ENCODE measurements at places on chromosomes 16 and 17.

GRCh38 chr17:38873640-38874380 lies 4.0 kb downstream of the LASP1 start:
- DNase-seq: no peak

GRCh38 chr17:18910881-18911280 lies 41.1 kb upstream of the SLC5A10 start:
- no peak for DNase-seq

- DNase-seq: no peak
These were observed 16.2 kb downstream of the PAM16 start for GRCh38 chr16:4334724-4335495.

GRCh38 chr16:35302859-35303258 lies 1843.4 kb downstream of the TP53TG3F start:
- DNase-seq: no peak

DNA sequence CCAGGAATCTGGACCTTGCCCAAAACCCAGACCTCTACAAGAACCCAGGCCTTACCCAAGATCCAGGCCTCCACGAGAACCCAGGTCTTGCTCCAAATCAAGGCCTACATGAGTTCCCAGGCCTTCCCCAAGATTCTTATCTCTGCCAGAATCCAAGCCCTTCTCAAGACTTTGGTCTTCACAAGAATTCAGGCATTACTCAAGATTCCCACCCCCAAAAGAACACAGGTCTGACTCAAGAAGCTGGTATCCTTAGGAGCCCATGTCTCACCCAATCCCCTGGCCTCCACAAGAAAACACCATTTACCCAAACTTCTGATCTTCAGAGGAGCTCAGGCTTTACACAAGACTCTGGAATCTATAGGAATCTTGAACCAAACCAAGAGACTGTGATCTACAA lies 2.6 kb downstream of the SPEM3 start:
- no peak for DNase-seq

- no peak for DNase-seq
These were observed 626 bp downstream of the TUBB3 start for GRCh38 chr16:89923640-89924296.

DNA sequence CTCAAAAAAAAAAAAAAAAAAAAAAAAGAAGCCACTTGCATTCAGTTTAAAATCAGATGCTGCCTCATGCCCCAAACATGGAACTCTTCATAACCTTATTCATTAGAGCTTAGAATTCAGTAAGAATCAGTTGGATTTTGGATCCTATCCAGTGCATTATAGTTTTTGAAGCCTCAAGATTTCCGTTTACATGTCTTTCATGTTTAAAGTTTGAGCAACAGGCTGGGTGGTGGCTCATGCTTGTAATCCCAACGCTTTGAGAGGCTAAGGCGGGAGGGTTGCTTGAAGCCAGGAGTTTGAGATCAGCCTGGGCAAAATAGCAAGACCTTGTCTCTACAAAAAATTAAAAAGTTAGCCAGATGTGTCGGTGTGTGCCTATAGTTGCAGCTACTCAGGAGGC lies 55.0 kb downstream of the SNTB2 start:
- DNase-seq: no peak

DNA sequence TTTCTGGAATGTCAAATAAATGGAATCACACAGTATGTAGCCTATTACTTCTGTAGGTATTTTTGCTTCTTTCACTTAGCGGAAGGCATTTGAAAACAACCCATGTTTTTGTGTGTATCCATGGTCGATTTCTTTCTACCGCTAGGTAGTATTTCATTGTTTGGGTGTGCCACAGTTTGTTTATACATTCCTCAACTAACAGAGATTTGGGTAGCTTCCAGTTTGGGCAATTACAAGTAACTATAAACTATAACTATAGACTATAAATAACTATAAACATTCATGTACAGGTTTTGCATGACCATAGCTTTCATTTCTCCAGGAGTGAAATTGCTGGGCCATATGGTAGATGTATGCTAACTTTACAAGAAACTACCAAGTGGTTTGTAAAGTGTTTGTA lies 40.1 kb downstream of the LYRM9 start:
- DNase-seq: no peak

DNA sequence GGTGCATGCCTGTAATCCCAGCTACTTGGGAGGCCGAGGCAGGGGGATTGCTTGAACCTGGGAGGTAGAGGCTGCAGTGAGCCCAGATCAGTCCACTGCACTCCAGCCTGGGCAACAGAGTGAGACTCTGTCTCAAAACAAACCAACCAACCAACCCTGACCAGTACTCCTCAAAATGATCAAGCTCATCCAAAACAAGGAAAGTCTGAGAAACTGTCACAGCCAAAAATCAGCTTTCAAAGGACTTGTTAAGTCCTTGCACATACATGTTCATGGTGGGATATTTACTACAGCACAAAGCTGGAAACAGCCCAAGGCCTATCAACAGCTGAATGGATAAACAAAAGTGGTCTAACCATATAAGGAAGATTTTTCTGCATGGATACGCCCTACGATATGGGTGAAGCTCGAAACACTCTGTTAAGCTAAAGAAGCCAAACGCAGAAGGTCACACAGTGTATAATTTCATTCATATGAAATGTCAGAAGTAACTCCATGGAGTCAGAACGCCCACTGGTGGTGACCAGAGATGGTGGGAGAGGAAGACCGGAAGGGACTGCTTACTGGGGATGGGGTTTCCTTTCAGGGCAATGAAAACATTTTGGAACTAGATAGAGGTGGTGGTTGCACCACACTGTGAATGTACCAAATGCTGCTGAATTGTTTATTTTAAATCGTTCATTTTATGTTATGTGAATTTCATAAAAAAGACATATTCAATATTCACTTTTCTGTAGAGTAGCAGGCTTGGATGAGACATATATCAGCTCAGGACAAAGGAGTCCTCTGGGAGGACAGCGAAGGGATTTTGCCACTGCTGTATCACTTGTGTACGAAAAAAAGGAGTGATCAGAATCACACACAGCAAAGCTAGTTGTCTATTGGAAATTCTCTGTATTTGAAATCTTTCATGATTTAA lies 17.7 kb downstream of the CCL17 start:
- DNase-seq: no peak

DNA sequence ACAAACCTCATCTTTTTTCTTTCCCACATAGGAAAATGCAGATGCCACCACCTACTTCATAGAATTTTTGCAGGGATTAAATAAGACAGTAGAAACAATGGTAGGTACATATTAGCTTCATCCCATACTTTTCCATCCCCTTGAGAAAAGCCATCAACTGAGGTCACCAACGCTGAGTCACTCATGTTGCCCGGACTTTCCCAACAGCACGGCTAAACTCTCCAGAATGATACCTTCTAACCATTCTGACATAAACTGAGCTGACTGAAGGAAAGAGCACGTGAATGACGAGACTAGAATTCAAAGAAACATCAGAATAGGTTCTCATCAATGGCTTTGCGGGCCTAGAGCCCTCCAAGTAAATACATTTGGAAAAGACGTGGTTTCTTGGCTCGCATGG lies 146.0 kb upstream of the RCVRN start:
- DNase-seq: no peak

DNA sequence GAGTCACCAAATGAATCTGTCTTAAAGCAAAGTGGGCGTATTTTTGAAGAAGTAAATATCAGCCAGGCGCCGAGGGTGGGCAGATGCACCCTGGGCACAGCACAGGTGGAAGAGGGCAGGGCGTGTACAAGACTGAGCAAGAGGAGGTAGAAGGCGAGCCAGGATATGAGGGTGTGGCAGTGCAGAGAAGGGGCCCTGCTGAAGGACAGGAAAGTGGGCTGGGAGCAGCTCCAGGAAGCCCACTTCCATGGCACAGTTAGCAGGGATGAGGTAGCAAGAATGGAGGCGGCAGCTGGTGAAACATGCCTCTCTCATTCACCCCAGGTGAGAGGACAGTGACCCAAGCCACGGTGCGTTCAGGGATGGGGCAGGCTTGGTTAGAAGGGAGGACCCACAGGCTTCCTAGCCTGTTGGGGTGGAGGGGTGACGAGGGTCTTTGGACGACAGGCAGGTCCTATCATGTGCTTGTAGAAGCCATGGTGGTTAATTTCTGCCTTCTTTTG lies 149.3 kb downstream of the CLEC16A start:
- DNase-seq: no peak

- DNase-seq: no peak
These were observed 50.7 kb downstream of the SLC7A5 start for GRCh38 chr16:87818533-87819161.

DNA sequence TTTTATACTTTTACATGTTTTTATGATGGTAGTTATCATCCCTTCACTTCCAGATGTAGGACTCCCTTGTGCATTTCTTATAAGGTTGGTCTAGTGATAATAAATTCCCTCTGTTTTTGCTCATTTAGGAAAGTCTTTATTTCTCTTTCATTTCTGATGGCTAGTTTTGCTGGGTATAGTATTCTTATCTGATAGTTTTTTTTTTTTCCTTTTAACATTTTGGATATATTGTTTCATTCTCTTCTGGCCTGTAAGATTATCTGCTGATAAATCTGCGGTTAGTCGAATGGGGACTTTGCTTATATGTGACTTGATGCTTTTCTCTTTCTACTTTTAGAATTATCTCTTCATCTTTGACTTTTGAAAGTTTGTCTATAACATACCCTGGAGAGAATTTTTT lies 153.1 kb upstream of the MPHOSPH6 start:
- DNase-seq: no peak

DNA sequence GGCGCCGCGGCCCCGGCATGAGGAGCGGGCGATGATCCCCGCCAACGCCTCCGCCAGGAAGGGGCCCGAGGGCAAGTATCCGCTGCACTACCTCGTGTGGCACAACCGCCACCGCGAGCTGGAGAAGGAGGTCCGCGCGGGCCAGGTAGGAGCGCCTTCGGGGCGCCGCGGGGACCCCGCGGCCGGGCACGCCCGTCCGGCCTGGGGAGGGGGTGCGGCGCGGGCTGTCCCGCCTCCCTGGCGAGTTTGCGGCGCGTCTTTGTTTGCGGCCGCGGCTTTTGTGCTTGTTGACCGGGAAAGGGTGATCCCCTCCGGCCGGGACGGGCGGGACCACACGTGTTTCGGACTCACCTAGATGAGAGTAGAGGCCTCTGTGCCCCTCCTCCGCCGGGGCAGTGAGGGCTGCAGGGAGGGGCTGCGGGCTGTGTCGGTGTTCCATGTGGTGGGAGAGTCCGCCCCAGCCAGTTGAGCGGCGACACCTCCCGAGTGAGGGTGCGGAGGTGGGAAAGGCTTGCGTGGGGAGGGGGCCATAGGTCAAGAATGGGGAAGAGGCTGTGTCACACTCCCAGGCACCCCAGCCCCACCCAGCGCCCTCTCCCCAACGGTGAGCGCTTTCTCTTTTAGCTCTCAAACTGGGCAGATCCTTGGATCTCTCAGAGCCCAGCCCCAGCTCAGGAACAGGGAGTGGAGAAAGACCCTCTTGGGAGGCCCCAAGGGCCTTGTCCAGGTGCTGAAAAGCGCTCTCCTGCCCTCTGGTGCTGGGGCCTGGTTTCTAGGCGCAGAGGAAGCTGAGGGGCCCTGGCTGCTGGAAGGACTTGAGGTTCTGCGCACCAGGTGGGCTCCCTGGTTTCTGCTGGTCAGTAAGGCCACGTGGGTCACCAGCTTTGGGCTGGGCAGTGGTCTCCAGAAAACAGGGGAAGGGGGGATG lies 923 bp downstream of the ANKRD13B start:
- no peak for DNase-seq

GRCh38 chr16:76818606-76819181 lies 372.3 kb upstream of the MON1B start:
- DNase-seq: no peak

DNA sequence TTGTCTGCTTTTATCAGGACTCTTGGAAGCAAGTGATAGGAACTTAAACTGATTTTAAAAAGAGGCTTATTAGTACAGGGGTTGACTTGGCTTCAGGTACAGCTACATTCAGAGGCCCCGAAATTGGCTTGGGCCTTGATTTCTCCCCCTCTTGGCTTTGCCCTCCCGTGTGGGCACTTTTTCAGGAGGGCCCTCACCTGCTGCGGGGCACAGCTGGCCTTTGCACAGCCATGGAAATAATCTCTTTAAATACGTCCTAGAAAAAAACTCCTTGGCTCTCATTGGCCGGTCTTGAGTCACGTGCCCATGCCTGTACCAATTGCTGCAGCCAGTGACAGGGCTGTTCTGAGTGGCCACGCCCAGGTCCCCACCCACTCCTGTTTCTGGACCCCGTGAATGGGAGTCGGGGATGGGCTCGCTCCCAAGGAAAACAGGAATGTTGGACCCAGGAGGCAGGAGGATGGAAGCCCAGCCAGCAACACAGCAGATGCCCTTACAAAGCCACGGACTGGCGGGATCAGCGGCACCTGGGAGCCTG lies 15.0 kb downstream of the CA5A start:
- no peak for DNase-seq

GRCh38 chr16:49369651-49370611 lies 3.7 kb upstream of the C16orf78 start:
- no peak for DNase-seq

DNA sequence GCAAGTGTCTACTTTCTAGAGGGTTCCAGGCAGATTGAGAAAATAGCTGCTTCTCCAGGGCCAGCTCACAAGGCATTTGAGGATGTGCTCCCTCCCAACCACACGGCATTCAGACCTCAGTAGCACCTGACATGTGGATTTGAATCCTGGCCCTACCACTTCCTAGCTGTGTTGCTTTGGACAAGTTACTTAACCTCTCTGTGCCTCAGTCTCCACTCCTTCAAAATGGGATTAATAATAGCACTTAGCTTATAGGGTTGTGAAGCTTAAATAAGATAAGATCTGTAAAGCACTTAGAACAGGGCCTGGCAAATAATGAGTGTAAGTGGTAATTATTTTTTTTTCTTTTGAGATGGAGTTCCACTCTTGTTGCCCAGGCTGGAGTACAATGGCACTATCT lies 21.0 kb upstream of the NOMO2 start:
- no peak for DNase-seq
